ENCODE measurements at places on chromosomes 11 and 22.

DNA sequence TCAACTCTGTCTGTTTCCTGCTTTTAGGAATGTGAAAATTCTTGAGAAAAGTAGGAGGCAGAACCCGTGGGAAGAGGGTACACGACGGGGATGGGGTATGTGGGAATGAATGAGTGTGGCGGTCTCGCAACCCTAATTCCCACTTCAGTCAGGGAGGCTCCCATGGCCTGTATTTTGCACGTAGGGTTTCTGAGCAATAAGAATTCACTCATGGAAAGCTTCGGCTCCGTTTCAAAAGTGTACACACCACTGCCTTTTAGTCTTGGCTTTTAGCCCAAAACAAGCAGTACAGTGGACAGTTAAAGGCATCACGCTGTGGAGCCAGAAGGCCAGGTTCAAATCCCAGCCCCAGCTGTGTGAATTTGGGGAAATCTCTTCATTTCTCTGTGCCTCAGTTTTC, 116.7 kb downstream of the MN1 start:
- DNase-seq, result no peak

DNA sequence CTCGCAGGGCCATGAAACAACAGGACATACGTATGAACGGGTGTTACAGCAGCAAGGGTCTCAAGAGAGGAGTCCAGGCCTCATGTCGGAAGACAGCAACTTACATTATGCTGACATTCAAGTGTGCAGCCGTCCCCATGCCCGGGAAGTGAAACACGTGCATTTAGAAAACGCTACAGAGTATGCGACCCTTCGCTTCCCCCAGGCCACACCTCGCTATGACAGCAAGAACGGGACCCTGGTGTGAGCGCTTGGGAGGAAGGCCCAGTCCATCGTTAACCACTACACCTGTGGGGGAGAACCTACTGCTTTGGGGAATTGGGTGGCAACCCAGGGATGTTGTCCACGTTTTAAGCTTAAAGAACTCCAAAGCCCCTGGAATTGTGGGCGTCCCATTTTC, 7.2 kb downstream of the C11orf52 start:
- no peak for DNase-seq

- DNase-seq, result no peak
Observed at GRCh38 chr11:9277176-9277575, 12.0 kb upstream of the DENND5A start.

DNA sequence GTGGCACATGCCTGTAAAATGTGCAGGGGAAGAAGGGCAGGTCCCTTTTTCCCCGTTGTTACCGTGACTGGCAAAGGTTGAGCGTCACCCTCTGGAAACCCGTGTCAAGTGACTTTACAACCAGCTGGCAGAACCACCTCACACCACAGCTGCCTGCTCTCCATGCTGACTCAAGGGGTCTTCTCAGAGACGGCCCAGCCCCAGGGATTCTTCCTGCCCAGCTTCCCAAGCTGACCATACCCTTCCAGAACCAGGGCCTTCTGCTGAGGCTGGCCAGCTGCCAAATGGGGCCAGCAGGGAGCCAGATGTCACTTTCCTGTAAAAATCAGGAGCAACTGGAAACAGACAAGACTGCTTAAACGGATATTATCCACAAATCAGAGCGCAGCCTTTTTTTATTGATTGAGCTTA, 6.3 kb downstream of the PC start:
- DNase-seq, result no peak

DNA sequence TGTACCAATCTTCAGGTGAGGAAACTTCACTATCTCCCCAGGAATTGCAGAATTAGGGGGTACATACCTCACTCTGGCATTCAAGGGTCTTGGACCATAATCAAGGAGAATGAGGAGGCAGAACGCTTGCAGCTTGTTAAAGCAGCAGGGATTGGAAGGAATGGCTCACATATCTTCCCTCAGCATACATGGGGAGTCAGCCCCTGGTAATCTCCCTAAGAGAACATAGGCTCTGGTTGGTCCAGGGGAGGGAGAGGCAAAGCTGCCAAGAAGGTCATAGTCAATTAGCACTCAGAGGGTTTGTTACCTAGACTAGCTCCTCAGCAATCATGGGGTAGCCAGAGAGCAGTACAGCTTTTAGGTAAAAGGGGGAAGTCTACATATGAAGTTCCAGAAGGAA, 256.8 kb downstream of the INSC start:
- no peak for DNase-seq
